ENCODE measurements at places on chromosomes 7 and 10.

DNA sequence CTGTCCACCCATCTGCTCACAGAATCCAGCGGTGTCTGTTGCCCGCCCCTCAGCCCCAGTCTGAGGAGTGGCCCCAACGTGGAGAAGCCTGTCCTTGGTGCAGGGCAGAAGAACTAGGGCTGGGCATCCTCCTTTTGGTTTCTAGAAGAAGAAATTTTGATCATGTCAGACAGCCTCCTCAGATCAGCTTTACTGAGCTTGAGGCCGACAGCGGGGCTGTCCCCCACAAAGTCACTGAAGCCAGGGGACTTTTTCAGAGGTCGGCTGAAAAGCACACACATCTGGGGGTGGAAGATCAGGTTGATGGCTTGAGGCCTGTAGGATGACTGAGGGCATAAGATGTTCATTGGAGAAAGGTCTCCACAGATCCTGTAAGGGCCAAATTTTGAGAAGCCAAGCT, 767.9 kb downstream of the GRID1 start:
- no peak for DNase-seq

GRCh38 chr10:113158183-113158582, 208.1 kb downstream of the TCF7L2 start:
- DNase-seq = peak; percentile 62

DNA sequence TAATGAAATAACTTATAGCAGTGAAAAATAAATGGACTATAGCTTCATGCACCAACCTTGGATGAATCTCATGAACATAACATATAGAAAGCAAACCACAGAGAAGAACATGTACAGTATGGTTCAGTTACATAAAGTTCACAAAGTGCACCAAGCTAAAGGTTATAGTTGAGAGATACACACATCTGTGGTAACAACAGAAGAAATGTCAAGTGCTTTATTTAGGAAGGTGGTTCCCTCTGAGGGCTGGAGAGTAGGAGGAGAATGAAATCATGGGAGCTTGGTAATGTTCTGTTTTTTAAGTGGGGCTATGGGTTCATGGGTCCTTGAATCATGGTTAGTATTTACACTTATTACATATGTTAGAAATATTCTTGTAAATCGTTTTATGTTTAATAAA, 323.3 kb downstream of the PHTF2 start:
- no peak for DNase-seq

DNA sequence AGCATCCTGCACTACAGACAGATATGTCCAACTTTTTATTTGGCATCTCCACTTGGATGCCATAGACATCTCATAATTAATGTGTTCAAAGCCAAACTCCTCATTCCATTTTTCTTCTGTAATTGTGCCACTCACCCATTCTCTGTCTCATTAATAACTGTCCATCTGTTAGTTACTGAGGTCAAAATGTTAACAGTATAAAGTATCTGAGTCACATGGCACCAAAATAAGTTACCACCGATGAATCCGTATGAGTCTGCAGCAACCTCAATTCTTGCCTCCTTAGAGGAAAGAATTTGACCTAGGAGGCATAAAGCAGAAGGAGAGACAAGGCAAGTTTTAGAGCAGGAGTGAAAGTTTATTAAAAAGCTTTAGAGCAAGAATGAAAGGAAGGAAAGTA, 16.5 kb upstream of the NT5C3A start:
- no peak for DNase-seq

- DNase-seq = no peak
These were observed 209.0 kb upstream of the FZD1 start for GRCh38 chr7:91055219-91055618.

DNA sequence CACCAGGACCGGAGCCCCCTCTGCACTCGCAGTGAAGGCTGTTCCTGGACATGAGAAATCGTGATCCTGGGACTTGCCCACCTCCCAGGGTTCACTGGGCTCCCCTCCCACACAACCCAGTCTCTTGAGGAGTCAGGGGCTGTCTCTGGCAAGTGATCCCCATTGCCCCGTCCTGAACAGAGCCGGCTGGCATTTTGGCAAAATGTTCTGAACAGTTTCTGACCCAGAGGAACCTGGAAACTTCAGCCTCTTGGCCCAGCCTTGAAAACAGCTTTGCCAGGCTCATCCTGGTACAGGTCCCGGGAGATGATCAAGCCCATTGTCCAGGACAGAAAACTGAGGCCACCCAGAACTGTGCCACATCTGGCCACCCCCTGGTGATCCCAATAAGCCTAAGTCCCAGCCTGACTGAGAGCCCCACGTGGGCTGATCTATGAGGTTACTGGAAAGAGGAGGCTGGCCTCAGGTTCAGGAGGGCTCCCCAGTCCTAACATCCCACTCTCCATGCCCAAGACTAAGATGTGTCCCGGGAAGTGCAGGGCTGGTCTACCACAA, 115.7 kb downstream of the OAT start:
- no peak for DNase-seq

- DNase-seq = no peak
These were observed 193.8 kb upstream of the YAE1 start for GRCh38 chr7:39372383-39372782.

GRCh38 chr7:2754086-2754485, 66.1 kb downstream of the AMZ1 start:
- DNase-seq = peak; percentile 20
